ENCODE measurements at places on chromosomes 6 and 20.

DNA sequence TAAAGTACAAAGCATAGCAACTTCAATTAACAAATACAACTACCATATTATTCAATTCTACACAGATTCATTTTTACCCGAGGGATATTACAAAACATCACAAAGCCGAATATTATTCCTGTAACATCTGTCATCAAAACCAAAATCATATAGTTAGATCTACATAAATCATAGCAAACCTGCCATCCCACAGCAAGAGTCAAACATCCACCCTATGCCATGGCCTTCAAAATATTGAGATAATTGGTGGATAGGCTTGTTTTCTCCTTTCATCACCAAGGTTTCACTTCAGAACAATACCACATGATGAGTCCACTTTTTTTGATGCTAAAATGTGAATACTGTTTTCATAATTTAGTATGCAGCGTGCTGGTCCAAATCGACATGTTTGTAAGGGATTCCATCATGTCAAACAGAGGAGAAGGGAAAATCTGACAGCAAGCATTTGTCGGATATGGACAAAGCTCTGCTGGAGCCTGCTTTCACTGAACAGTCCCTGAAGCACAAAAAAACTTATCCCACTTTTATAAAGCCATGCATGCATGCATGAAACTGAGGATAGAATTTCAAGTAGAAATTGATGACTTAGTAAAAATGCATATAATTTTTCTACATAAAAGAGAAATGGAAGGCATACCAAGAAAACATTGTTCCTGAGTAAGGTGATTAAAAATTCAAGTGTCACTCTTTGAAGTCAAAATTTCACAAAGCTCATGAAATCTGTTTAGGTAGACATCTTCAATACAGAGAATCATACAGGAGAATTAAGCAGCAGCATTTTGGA lies 494.1 kb downstream of the HACE1 start:
- DNase-seq, result no peak

- no peak for DNase-seq
Observed at GRCh38 chr6:11971154-11971553, 41.0 kb upstream of the HIVEP1 start.

DNA sequence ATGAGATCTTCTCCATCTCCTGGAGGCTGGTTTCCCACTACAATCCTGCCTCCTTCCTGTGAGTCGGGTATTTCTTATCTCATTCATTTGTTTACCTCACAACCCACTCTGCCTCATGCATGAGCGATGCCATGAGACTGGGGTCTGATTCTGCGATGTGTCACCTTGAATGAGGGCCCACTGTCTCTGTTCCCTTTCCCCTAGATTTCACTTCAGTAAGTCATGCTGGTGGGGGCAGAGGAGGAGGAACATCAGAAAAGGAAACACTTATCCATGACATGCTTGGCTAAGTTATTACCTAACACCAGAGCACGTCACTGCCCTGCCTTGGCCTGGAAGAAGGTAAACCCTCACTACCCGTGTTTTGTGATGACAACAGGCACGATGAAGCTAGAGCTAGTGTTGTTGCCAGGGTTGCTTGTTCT lies 337.4 kb upstream of the PRDM1 start:
- peak; percentile 62 for DNase-seq

- DNase-seq, result no peak
Observed at GRCh38 chr6:17354700-17355403, 38.5 kb upstream of the CAP2 start.

GRCh38 chr6:132768051-132768517 lies 10.4 kb upstream of the VNN2 start:
- DNase-seq, result peak; percentile 29

DNA sequence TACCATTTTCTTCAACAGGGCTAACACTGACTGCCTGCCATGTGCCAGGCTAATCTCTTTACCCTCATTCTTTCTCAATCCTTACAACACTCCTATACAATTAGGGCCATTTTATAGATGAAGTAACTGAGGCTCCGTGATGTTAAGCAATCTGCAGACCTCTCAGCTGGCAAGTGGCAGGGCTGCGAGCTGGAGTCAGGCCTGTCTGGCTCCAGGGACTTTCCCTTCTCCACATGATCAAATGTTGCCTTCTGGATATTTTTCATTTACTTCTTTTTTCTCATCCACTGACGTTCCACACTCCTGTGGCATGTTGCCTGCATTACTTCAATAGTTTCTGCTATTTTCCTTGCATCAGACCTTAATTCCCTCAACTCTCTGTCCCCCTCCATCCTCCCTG lies 55.2 kb upstream of the TAGAP start:
- DNase-seq, result no peak

DNA sequence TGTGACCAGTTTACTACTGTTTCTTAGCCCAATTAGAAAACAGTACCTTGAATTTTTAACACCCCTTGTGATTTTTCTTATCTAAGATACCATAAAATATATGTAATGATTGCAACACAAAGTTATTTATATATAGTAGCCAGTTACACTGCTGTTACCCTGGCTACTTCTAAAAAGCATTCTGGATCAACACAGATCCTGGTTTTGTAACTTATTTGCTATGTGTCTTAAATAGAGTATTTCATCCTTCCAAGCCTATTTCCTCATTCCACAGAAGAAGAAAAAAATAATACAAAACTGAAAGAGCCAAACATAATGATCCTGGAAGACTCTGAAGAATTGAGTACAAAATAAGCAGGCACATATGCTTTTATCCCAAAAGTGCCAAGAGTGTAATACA lies 19.0 kb upstream of the GSTA4 start:
- no peak for DNase-seq

DNA sequence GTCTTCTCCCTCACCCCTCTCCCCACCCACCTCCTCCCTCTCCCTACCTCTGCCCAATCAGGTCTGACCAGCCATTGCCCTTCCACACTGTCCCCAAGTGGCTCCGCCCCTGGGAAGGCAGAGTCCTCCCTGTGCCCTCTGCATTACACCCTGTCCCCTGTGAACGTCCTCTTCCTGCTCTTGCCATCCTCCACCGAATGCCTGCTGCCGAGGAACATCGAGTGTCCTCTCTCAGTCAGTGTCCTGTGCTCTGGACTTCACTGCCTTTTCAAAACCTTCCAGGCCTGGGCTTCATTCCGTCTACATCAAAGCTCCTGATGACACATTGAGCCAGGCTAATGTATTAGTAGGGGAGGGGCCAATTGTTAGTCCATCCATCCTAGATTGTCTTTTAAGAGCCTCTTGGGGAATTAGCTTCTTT lies 3.3 kb upstream of the PACSIN1 start:
- no peak for DNase-seq

DNA sequence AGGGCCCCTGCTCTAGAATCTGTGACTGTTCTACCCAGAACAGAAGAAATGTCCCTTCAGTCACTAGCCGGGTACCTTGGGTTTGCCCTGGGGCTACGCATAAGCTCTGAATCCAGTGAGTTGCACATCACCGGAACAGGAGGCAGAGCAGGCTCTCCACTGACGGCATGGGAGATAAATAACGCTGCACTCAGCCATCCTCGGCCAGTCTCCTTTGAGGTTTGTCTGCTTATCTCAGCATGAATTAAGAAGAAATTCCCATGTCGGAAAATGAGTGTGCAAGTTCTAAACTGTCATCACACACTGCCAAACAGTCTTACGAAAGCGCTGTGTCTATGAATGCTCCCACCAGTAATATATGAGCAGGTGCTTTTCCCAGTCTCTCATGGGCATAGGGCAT lies 90.8 kb downstream of the FAM50B start:
- no peak for DNase-seq

DNA sequence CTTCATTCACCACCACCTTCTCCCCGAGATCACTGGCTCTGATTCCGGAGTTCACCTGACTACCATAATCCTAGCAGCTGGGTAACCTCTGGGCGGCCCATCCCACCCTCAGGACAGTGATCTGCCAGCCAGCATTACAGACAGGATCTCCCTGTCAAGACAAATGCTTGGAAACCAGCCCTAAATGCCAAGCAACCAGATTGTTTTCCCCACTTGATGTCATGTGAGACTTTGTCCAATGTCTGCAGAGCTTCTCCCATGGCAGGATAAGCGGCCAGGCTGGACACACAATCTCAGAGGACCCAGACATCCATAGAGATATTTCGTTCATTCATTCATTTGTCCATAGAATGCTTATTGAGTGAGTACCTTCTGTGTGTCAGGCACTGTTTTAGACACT lies 32.5 kb downstream of the PDYN start:
- DNase-seq, result no peak

DNA sequence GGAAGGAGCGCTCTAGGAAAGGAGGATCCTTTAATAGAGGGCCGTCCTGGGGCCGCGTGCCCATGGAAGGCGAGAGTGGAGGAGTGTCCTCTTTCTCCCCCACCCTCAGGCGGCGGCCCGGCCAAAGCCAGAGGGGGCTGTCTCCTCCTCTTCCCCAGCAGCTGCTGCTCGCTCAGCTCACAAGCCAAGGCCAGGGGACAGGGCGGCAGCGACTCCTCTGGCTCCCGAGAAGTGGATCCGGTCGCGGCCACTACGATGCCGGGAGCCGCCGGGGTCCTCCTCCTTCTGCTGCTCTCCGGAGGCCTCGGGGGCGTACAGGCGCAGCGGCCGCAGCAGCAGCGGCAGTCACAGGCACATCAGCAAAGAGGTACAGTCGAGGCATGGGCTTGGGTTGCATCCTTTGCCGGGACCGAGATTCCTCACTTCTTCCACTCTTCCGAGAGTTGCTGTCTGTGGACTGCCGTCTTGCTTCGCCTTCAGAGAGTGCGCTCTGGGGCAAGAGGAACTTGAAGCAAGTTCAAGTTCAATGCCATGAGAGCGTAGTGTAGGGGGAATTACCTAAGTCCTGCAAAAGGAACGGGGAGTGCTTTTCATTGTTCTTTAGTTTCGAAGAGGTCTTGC lies at the start of gene LAMA2:
Gene LAMA2, plus strand, starts transcription at position 148 of the 621 bp plus-strand sequence. Its CDS starts 108 bp downstream, at position 256.
- no peak for DNase-seq

GRCh38 chr20:24153101-24154040 lies 164.8 kb upstream of the GGTLC1 start:
- DNase-seq, result no peak

DNA sequence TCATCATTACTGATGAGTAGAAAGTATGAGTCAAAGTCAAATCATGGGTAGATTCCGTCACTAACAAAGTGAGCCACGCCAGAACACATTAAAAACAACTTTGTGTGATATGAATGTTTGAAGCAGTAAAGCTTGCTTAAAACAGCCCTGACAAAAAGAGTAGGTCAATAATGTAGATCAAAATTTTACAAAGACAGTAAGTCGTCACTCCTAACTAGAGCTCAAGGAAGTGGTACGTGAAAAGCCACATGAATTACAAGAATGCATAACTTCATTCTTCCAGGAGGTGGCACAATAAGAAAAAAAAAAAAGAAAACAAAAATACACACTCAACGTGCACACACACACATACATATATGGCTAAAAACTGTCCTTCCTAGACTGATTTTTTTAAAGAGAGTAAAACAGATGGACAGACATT lies 69.9 kb downstream of the HACE1 start:
- DNase-seq, result no peak

- DNase-seq, result no peak
Observed at GRCh38 chr20:15411781-15412180, 1074.4 kb upstream of the FLRT3 start.

DNA sequence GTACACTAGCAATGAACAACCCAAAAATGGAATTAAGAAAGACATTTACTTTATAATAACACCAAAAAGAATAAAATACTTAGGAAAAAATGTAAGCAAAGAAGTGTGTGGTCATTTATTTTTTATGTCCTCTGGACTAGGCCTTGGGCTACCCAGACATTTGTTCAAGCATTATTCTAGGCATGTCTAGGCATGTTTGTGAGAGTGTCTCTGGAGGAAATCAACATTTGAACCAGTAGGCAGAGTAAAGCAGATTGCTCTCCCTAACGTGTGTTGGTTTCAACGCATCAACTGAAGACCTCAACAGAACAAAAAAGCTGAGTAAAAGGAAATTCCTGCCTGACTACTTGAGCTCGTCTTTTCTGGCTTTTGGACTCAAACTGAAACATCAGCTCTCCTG lies 84.5 kb downstream of the ANKEF1 start:
- no peak for DNase-seq

DNA sequence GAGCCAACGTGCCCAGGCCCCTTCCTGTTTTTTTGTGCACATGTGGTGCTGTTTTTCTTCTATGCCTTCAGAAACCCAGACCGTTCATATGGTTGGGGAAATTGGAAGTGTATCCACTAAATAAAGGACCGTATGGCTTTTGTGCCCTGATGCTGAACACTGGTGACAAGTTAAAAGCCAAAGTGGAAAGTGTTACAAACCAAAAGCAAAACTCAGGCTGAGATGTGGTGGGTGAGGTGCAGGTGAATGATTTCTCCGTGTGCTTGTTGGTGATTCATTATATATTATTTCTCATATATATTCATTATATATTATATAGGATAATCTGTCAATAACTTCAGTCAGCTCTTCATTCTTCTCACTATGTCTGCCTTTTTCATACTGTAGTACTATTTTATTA lies 148.6 kb downstream of the SOBP start:
- DNase-seq, result no peak

GRCh38 chr20:49594143-49594930 lies 26.4 kb upstream of the PTGIS start:
- no peak for DNase-seq

- DNase-seq, result no peak
Observed at GRCh38 chr6:67094431-67094946, 1387.5 kb upstream of the EYS start.

GRCh38 chr20:36950414-36951197 lies 902 bp downstream of the SAMHD1 start:
- peak; percentile 48 for DNase-seq

DNA sequence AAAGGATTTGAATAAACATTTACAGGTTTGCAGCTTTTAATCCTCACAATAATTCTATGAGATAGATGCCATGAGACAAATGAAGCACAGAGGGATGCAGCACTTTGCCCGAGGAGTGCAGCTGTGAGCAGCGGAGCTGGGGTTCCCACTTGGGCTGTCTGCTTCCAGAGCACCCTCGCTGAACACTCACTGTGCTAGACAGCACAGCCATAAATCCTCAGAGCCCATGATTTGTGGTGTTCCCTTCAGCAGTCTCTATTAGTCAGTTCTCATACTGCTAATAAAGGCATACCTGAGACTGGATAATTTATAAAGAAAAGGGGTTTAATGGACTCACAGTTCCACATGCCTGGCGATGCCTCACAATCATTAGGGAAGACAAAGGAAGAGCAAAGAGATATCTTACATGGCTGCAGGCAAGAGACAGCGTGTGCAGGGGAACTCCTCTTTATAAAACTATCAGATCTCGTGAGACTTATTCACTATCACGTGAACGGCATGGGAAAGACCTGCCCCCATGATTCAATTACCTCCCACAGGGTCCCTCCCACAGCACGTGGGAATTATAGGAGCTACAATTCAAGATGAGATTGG lies 25.3 kb upstream of the CTAGE9 start:
- no peak for DNase-seq

DNA sequence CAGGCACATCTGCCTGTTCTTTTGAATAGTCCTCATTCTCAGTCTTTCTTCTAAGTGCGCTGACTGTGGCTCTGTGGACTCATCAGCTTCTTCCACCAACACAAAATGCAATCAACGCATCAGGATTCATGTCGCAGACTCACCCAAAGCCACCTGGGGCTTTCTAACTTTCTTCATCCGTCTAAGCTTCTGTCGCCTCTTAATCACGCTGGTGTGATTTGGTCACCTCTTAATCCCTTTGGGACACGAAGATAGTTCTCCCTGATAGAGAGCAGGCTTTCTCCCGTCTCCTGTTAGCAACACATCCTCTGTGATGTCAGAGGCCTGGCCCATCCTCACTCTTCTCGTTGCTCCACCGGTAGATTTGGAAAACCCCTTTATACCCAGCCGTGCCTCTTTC lies 78.0 kb upstream of the FOXQ1 start:
- DNase-seq, result no peak

Data from CD4-positive, alpha-beta T cell treated with Interferon gamma for 1 hour (primary cell).